Skeletal muscle tissue (tissue), 5 donors: ENCODE measurements at places on chromosomes 1 and 21. TPM values are rescaled to one million over a fixed set of nuclear protein-coding genes. Genes with fewer than 3 reads are reported as not detected.

Gene PHGDH
- 50.1 TPM for total RNA-seq

Gene CA14
- total RNA-seq = 2.1 TPM

Gene PTGFR
- total RNA-seq = 17.2 TPM

Gene FAM72D
- total RNA-seq = 0.52 TPM

Gene C1orf94
- not detected for total RNA-seq

Gene RIMS3
- 0.52 TPM for total RNA-seq
